ENCODE measurements at places on chromosomes 2 and 18.

DNA sequence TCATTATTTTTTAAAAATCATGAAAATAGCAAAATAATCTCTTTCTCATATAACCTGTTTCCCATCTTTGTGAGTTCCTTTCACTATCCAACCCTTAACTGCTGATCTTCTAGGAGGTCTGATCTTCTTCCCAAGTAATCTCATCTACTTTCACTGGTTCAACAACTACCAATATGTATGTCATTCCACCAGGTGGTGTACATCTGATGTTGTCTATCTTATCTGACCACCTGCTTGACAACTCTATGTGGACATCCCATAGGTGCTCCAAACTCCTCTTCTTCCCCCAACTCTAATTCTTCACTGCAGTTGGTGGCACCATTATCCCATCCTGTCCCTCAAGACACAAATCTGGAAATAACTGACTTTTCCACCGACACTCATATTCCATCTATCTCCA, 62.5 kb downstream of the FAM228A start:
- no peak for DNase-seq

DNA sequence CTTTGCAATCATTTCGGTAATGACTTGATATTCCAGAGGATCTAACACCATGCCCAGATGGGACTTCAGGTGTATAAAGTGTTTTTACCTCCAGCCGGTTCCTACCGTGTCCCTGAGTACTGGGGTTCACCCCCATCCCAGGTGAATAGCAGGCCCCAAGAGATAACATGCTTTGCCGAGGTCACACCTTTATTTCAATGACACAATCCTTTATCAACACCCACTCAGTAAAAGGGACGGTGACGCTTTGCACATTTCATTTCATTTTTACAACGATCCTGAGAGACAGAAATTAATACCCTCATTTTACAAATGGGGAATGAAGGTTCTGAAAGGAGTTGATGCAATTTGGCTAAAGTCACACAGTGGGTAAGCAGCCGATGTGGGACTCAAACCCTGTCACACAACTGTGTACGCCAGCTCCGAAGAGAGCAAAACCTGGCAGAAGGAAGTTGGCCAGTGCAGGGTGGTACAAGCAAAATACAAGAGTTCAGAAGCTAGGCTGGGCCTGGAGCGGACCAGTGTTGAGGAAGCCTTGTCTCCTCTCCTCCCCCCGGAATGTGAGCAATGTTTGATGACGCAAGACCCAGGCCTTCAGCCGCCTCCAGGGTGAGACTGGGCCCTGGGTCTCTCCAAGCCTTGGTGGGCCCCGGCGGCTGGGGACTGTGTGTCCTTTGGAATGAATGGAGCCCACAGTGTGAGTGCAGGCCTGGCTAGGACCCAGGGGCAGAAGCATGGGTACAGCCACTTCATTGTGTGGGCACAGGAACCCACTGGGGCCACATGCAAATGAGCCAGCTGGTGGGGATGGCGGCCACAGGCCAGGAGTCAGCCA, 139.6 kb upstream of the MYCN start:
- DNase-seq = no peak

- DNase-seq = no peak
These were observed 20.9 kb upstream of the TFPI start for GRCh38 chr2:187574969-187575750.

- DNase-seq = no peak
These were observed 60.8 kb downstream of the EFEMP1 start for GRCh38 chr2:55862673-55863390.

DNA sequence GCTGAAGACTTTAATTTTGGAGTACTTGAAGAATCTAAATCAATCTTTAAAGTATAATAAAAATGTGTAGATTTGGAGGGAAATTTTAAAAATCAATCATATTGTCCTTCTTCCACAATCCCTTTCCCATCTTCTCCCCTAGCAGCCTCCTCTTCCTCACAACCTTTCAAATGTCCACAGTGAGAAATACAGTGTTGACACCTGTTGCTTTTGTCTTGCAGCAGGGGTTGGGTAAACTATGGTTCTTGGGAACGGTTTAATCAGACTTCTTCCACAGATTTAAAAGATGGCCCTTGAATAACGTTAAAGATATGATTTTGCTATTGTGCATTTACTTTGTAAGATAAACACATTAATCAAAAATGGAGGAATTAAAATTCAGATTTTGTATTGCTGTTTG, 113.8 kb upstream of the SLC1A4 start:
- no peak for DNase-seq

DNA sequence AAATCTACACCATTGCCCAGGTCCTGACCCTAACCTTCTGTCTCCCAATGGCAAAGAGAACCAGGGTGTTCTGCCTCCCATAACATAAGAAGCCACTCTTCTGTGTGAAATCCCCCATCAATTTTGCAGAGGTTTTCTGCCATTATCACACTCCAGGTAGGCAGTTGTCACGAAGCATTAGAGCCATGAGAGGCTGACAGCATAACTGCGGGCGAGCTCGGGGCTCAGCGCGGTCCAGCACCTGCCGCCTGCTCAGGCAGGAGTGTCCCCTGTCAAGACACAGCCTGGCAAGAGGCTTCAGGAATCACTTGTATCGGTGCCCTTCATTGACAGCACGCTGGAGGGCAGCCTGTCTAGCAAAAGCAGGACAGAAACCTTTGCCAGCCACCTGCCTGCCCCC, 251.2 kb downstream of the SATB2 start:
- DNase-seq = no peak

DNA sequence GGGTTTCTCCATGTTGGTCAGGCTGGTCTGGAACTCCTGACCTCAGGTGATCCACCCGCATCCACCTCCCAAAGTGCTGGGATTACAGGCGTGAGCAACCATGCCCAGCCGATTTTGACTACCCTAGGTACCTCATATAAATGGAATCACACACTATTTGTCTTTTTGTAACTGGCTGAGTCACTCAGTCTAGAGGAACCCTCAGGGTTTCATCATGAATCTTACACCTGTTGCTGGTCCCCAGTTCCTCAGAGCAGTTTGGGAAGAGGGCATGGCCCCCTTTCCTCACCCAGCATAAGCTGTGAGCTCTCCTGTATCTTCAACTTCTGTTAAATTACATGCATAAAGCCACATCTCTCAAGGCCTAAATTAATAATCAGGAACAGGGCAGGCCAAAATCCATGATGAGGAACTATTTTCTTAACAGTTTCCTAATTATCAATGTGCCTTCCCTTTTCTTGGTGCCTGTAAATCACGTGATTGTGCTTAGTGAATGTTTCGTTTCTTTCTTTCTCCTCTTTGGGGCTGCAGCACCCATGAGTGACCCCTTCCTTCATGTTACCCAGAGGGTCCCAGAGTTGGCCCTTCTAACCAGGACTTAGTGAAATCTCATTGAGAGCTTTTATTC, 20.9 kb downstream of the DYSF start:
- no peak for DNase-seq

GRCh38 chr2:99448556-99448955, 41.3 kb downstream of the REV1 start:
- no peak for DNase-seq

GRCh38 chr2:152730591-152731333, 12.3 kb downstream of the ARL6IP6 start:
- DNase-seq = no peak

- peak; percentile 12 for DNase-seq
These were observed 38.2 kb downstream of the ANKMY1 start for GRCh38 chr2:240519396-240520129.

- DNase-seq = no peak
These were observed 82.6 kb downstream of the AGAP1 start for GRCh38 chr2:235576337-235576910.

DNA sequence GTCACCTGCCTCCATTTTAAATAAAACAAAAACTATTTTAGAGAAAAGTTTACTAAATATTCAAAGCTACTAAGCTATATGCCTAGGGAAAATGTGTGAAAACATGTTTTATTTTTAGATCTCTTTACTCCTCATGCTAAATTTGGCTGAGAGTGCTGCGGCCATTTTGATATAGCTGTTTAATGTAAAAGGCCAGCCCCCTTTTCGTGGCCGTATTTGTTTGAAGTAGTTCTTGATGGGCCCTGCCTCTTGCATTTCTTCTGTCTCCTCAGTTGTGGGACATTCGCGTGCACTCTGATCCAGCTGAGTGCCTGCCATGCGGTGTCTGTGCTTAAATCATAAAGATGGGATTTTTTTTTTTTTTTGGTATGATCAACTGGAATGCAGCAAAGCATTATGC, 64.0 kb downstream of the ZNF407 start:
- DNase-seq = no peak

DNA sequence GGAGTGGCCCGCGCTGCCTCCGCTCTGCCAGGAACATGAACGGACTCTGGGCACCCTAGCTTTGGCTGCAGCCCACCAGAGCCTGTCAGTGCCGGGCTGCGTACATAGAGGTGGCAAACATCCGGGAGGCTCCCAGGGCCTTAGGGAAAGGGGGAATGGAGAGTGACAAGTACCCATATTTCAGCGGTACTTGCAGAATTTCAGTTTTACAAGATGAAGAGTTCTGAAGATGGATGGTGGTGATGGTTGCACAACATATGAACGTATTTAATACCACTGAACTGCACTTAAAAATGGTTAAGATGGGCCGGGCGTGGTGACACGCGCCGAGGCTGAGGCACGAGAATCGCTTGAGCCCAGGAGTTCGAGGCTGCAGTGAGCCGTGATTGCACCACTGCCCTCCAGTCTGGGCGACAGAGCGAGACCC, 873 bp downstream of the MTHFD2 start:
- no peak for DNase-seq

- DNase-seq = no peak
These were observed 161.3 kb downstream of the RTP5 start for GRCh38 chr2:242030858-242031257.

DNA sequence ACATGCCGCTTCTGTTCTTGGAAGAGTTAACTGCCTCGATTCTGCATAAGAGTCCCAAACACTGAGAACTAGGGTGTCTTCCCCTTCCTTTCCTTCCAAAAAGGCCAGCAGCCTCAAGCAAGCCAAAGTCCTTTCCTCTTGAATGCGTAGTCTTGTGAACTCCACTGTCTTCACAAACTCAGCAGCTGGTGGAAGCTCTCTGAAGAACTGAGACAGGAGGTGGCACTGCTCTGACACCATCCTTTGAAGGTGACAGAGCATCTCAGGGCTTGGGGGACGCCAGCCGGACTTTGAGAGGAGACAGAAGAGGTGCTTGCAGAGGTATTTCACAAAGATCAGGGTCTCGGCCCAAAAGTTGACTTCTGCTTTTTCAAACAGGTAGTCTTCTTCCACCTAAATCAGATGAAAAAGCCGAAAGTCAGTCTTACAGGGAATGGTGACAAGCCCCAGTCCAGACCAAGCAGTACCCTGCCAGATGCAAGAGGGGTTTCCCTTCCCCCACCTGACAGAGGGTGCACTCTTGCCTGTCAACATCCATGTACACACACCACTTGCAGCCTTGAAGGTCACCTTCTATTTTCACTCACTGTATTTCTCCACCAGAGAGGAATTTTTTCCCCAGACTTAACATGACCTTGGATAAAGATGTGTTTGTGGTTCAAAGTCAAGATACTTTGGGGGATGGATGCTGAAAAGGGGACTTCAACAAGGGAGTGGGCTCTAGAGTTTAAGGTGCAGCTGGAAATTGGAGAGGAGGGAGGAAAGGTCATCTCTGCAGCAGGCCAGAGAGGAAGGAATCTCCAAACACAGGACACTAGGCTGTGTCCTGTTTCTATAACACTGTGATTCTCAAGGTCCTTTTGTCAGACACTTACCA, 4.8 kb upstream of the ZFP36L2 start:
- no peak for DNase-seq

DNA sequence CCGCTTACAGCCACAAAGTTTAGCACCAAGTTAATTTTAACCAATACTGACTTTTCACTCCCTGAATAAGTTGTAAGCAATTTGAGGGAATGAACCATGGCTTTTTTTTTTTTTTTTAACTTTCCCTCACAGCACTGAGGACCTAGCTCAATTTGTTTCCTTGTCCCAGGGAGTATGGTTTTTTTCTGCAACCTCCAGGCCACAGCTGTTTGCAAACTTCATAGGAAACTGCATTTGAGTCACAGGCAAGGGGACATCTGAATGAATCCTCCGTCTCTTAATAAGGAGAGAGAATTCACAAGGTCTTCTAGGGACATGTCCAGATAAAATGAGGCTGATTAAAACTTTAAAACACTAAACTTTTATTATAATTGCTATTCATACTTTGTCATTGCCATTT, 181.5 kb downstream of the GFPT1 start:
- DNase-seq = no peak

All from stimulated activated CD8-positive, alpha-beta memory T cell treated with anti-CD3 and anti-CD28 coated beads, Interleukin-4, amount 100 ng/mL, for 48 hours (primary cell).